ENCODE measurements at places on chromosomes 5 and 9.

GRCh38 chr9:133775291-133775690 lies 37.1 kb upstream of the SARDH start:
- no peak for DNase-seq

- no peak for DNase-seq
Observed at GRCh38 chr5:79716839-79717238, 27.2 kb downstream of the CMYA5 start.

DNA sequence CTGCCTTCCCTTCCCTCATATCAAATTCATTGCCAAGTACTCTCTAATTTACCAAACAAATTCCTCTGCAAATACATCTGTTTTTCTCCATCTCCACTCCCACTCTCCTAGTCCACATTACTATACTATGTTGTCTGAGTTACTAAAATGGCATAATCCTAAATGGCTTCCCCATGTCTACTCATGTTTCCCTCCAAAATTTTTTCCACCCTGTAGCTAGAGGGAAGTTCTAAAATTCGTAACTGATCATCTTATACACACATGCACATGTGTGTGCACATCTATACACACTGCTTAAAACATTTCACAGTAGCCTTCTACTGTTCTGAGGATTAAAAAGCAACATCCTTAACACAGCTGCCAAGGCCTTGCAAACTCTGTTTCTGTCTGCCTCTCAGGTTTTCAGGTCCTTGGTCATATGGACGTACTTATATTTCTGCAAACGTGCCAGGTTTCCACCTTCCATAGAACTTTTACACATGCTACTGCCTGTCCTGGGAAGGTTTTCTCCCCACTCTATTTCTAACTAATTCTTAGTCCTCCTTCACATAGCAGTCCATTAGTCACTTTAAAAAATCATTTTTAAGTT lies 140.6 kb downstream of the LURAP1L start:
- no peak for DNase-seq

DNA sequence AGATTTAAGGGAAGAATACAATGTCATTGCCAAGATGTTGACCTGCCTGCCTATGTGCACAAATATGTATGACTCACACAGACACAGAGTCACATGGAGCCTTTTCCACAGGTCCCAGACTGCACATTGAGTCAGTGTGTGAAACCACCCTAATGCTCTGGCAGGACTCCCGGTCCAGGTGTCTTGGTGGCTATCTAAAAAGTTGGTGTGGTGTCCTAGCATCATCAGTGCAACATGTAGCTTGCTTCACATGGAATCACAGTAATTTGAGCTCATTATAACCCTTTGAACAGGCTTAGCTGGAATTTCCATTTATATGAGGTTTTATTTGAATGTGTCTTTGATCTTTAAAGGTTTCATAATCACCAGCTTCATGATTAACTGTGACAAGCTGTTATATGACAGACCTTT lies 10.7 kb downstream of the IFNA5 start:
- peak; percentile 65 for DNase-seq

- DNase-seq, result no peak
Observed at GRCh38 chr5:170115925-170116324, 10.2 kb downstream of the FOXI1 start.

GRCh38 chr5:135223404-135223803 lies 175.6 kb downstream of the MACROH2A1 start:
- no peak for DNase-seq

- DNase-seq, result no peak
Observed at GRCh38 chr5:138271281-138271680, 3.1 kb downstream of the GFRA3 start.

DNA sequence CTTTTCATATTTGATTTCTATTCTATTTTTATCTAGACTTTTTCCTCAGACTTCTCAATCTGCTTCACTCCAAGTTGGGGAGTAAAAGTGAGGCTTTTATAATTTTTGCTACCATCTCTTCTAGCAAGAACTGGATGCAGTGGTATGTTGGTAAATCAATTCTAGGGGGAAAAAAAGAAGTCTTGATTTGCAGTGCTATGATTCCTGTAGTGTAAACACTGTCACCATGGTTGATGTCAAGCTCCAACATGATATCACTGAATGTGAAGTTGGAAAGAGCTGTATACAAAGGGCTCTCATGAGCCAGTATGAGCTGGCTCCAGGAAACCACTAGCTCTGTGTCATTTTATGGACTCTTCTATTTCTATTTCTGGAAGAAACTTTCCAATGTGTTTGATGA lies 439.2 kb downstream of the NTRK2 start:
- no peak for DNase-seq

DNA sequence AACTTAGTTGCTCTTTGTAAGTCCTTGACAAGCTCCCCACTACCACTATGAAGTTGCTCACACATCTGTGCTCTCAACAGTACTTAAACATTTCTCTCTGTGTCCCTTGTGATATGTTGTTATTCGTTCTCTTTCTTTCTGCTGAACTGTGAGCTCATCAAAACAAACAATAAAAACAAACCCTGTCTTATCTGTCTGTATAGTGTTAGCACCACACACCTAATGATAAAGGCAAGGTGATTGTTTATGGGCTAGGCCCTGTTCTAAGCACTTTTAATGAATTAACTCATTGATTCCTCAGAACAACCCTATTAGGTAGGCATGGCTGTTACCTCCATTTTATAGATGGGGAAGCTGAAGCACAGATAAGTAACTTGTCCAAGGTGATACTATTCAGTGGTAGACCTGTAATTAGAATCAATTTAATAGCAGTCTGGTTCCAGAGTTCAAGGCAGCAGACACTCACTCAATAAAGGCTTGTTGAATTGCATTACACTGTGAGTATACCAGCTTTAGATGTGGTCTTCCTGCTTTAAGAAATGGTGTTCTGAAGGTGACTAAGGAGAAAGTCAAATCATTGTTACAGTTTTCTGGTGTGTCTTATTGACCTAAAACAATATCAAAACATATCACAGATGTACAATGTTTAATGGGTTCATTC lies 153.6 kb upstream of the ELL2 start:
- DNase-seq, result no peak
